CD4-positive, alpha-beta T cell treated with Interleukin-4 for 4 hours (primary cell): ENCODE measurements at places on chromosomes 16 and 17.

- DNase-seq = no peak
These were observed 151.6 kb downstream of the SOCS1 start for GRCh38 chr16:11104168-11105037.

GRCh38 chr17:38868817-38869525 lies 887 bp upstream of the LASP1 start:
- DNase-seq = peak; percentile 88

GRCh38 chr16:87929986-87930385 lies 6.3 kb downstream of the CA5A start:
- DNase-seq = no peak

GRCh38 chr17:73513426-73513825 lies 130.8 kb downstream of the SDK2 start:
- DNase-seq = no peak

DNA sequence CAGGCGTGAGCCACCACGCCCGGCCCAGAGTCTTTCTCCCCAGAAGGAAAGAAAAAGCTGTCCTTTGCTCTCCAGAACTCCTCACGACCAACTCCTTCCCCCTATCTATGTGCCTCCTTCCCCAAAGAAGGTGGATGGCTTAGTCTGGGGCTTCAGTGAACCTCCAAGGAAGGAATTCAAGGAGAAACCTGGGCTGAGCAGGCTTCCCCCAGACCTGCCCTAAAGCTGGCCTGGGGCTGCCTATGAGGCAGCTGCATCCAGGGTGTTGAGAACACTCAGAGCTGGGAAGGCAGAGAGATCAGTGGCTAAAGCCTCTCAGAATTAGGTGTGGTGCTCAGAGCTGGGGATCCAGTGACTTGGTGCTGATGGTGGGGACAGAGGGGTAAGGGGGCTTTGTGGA lies 3.8 kb downstream of the ACSF2 start:
- DNase-seq = no peak
